ENCODE measurements at places on chromosomes 5 and 9.

DNA sequence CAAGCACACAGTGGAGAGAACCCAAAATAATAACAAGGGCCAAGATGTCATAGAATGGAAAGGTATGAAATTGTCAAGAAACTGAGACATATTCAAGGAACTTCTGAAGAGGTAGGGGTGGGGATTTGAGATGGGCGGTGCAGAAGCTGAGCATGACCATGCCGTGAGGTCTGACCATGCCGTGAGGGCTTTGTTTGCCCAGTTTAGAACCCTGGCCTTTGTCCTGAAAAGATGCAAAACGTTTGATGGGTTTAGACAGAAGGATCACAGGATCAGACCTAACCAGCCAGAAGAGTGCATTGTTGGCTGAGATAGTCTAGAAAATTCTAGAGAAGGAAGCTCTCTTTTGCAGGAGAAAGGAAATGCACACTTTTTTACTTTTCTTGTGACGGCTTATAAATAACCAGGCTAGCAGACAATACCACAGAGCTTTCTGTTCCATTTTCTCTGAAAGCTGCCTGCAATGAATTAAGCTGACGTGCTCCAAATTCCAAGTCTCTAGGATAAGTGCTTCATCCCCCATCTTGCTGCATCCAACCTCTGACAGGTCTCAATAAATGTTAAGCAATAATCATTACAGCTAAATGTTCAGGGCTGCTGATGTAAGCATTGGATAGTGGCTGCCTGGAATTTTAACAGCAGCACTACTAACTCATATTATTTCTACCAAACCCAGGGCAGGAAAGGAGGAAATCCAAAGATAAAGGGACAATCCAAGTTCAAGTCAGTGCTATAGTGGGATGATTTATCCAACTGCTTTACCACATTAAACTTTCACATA, 110.9 kb upstream of the IL6ST start:
- DNase-seq, result peak; percentile 84

DNA sequence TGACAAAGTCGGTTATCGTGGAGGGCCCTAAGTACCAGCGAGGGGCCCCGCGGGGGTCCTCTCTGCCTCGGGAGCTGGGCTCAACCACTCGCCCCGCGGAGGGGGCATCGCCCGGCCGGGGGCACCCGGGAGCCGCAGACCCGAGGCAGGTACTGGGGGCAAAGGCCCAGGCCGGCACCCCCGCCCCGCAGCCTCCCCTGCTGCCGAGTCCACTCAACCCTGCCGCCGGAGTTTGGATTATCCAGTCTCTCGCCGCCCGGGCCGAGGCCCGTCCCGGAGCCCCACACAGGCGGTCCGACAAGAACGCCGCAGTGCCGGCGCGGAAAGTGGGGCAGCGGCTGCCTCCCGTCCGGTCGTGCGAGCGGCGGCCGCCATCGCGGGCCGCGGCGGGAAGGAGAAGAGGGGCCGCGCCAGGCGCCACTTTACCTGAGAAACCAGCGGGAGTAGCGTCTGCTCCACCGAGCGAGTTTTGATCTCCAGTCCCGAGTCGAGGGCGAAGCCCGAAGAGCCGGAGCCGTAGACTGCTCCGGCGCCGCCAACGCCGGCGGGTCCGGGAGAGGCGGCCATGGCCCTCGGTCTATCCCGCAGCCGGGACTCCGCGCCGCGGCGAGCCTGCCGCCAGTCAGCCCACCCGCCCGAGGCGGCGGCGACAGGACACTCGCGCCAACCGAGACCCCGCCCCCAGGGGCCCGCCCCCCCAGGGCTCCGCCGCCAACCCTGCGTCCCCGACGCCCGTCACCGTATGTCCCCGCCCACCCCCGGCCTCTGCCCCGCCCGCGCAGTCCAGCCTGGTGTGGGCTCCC, at the start of gene CTNNAL1:
Gene CTNNAL1, minus strand, starts transcription at position 624 of the 803 bp plus-strand sequence. Its CDS starts 57 bp downstream, at position 567.
- DNase-seq, result peak; percentile 57

DNA sequence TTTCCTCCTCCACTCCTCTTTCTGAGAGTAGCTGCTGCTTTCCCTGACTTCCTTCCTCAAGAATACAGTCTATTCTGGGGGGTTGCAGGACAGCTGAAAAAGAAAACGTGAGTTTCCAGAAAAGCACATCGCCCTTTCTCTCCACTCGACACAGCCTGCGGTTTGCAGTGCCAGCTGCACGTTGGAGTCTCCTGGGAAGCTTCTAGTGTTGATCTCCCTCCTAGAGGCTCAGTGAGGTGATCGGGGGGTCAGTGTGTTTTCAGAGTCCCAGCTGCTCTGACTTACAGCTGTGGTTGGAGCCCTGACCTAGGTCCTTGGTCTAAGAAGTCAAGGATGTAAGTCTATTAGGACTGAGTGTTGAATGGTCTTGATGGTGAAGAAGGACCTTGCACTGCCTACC, 25.0 kb upstream of the SUSD3 start:
- DNase-seq, result no peak

DNA sequence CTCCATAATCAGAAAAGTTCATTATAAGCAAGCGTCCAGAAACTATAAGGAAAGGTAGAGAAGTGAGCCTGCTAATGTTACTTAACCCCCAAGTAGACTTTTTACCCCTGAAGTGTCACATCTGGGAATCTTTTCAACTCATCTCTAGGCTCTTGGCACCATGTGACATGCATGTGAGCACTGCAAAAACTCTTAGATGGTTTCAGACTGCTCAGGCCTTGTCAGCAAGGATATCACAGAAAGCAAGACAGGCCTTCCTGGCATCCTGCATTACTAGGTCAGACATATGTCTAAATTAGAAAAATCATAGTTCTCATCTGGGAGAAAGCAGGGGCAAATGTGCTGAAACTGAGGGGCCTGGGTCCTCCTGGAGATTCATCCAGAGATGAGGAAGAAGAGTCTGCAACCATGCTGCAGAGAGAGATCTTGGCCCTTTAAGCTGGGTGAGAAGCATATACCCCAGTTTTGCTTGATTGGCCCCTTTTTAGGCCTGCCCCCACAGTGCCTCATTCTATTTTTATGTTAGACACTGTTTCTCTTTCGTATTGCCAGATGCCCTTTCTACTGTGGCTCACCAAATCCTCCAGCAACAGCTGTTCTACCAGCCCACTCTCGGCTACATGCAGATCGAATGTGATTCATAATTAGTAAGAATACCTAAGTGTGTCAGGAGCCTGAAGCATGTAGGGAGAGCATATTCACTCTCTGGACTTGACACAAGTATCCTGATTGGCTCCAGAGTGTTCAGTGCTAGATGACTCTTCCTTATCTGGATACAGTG, 19.0 kb downstream of the TMEM8B start:
- DNase-seq, result peak; percentile 32

- no peak for DNase-seq
These were observed 204.2 kb upstream of the CD180 start for GRCh38 chr5:67400752-67401151.

- no peak for DNase-seq
These were observed 35.6 kb downstream of the PAM start for GRCh38 chr5:102790748-102791147.

DNA sequence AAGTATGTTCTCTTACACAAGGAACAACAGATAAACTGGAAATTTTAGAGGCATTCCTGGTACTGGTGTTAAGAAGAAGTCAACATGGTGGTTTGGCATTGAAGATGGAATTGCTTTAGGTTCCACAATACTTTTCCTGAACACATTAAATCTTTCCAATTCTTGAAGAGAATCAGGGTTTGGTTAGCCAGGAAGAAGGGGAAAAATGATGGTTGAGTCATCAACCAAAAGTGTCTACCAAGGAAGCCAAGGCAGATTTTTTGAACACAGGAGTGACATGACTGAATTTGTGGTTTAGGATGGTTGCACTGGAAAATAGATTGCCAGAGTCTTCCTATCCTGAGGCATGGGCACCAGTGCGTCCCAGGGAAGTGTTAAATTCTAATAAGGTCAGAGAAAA, 433.4 kb downstream of the TMEM38B start:
- no peak for DNase-seq

DNA sequence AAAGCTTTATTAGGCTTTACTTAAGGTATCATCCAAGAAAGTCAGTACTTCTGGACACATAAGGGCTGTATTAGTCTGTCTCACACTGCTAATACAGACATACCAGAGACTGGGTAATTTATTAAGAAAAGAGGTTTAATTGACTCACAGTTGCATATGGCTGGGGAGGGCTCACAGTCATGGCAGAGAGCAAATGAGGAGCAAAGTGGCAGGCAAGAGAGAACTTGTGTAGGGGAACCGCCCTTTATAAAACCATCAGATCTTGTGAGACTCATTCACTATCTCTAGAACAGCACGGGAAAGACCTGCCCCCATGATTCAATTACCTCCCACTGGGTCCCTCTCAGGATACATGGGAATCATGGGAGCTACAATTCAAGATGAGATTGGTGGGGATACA, 49.2 kb upstream of the SLC44A1 start:
- DNase-seq, result no peak

- DNase-seq, result no peak
These were observed 235.9 kb upstream of the FAM174A start for GRCh38 chr5:100299261-100299660.

DNA sequence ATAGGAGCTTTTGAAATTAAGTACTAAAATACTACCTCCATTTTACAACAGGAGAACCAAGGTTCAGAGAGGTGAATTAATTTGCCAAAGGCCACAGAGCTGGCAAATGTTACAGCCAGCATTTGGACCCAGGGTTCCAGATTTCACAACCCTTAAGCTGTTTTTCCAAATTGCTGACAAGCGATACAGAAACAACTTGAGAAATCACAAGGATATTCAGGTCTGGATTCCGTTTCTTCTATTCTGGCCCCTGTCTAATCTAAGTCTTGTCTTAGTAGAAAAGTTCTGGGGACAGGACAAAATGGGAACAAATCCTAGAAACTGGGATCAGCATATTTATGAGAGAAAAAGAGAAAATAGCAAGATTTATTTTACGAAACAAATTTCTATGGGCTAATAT, 103.1 kb upstream of the PRLR start:
- DNase-seq, result no peak

GRCh38 chr5:151156507-151157420, 815 bp downstream of the ANXA6 start:
- DNase-seq, result peak; percentile 27
